Stimulated activated CD4-positive, alpha-beta T cell treated with anti-CD3 and anti-CD28 coated beads, Interleukin-4, amount 100 ng/mL, for 4 hours (primary cell): ENCODE measurements at places on chromosomes 7 and 10.

- no peak for DNase-seq
Observed at GRCh38 chr10:116798859-116799258, 50.4 kb upstream of the ENO4 start.

DNA sequence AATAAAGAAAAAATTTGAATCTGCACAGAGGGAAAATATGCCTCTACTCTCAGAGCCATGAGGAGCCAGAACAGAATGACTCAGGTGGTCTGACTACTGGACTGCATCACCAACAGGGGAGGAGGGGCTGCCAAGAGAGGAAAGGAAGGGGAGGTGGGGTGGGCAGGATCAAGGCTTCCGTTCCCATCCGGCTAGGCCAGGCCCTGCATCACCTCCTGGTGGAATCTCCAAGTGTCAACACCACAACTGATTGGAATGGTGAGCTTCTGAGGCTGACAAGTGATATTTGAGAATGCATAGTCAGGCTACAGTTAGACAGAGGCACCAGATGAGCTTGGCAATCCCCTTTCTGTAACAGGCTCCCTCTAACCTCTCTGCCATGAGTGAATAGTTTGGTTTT is 10.4 kb upstream of the GPR26 start:
- DNase-seq, result no peak

GRCh38 chr10:119132521-119133345 is 28.8 kb downstream of the DENND10 start:
- DNase-seq, result no peak

GRCh38 chr7:29900745-29901144 is 88.9 kb downstream of the SCRN1 start:
- DNase-seq, result no peak

DNA sequence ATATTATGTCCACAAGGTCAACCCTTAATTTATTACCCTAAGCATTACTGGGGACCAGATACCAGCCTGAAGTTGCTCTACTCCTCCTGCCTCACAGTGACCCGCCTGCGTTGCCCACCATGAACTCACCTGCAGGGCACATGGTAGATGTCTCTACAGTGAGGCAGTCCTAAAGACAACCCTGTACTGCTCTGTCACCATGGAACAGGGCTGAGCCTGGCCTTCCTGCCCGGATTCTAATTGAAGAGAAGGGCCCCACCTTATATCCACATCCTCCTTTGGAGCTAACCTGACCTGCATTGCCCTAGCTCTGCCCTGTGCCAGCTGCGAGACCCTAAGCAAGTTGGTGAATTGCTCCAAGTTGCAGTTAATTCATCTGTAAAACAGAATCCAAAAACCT is 4.1 kb downstream of the SH3PXD2A start:
- no peak for DNase-seq

DNA sequence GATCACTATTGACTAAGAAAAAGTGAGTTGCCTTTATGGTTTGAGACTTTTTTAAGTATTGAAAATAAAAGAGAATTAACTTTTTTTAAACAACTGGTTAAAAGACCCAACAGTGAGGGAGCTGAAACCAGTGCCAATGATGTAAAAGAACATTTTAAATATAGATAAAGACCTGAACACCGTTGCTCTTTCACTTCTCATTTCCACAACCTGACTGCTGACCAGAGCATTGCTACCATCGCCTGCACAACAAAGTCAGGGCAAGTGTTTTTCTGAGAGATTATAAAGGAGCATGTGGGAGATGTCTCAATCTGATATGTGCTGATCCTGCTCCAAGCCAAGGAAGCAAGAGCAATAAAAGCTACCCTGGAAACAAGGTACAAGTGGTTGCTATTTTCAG is 34.7 kb downstream of the IMMP2L start:
- DNase-seq, result no peak

DNA sequence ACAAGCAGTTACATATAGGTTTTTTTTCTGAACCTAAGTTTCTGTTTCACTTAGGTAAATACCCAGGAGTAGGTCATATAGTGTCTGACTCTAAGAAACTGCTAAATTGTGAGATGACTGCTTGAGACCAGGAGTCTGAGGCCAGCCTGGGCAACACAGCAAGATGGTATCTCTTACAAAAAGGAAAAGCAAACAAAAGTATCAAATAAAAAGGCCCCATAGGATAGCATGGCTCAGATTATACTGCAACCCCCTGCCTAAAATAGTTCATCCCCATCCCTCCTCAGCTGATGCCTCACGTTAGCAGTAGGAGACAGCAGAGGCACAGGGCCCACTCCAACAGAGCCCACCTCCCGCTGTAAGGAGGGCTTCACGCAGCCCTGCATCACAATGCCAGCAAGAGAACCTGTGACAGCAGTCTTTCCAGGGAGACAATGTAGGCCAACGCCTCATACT is 90.3 kb downstream of the SRPK2 start:
- DNase-seq, result no peak

DNA sequence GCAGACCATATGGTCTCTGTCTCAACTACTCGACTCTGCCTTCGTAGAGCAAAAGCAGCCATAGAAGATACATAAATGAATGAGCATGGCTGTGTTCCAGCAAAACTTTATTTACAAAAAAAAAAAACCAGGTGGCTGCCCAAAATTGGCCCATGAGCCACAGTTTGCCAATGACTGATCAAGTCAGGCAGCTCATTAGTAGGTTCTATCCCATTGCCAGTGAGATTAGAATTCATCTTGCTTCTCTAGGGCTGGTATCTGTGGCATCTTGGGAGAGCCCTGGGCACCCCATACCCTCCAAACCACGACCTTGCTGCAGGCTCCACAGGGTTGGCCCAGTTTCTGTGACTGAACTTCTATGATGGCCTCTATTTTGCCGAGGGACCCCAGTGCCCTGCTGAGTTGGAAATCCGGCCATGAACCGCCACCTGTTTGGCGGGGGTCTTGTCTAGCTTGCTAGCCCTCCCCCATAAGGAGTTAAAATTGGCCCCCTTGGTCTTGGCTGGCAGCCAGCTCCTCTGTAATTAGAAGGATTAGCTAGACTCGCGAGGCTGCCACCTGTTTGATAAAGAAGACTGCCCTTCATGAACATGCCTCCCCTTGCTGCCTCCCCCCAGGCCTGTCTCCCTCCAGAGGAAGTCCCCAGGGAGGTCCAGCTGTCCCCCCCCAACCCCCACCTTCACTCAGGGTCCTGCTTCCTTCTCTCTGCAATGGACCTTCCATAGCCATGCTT is 83.9 kb downstream of the CHN2 start:
- no peak for DNase-seq

DNA sequence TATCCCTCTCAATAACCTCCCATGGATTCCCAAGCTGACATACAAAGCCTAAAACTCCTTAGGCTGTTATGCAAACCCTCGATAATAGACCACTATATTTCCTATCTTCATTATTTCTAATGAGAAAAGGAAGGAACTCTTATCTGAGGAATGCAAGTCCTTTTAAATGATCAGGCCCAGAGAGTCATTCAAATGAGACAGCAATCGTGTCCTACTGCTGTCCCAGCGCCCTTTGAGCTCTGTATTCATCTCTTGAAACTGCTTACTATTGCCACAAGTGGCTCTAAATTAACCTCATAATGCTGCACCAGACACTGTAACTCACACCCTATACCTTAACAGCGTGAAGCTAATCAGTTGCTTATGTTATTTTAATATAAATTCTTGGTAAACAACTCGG is 182.1 kb upstream of the NAMPT start:
- no peak for DNase-seq

GRCh38 chr10:61898435-61898778 is 3.1 kb upstream of the ARID5B start:
- DNase-seq, result no peak

DNA sequence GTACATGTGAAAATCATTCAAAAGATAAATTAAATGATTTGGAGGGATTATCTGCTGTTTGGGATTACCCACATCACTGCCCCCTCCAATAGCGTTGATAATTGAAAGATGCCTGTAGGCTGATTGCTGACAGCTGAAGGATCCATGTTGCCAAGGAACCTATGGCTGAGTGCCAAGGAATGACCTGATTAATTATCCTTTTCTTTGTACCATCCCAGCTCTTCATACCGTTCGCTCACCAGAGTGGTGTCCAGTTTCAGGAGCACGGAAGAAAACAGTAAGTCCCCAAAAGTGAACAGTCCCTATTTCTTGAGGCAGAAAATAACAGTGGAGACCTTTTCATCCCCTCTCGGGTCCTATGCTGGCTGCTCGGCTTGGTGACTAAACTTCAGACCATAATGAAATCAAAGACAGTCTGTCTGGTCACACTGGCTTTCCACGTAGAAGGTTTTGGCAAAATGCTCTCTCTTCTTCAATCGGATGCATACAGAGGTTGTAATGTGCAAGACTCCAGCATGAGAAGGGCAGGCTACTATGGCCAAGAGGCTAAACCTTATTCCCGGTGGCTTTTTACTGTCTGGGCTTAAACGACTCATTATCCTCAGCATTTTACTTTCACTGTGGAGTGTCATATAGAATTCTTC is 108.8 kb downstream of the SPAG6 start:
- no peak for DNase-seq
